ENCODE measurements at places on chromosomes 7 and 10.

GRCh38 chr10:132298038-132298881 lies 9.5 kb downstream of the STK32C start:
- DNase-seq = no peak

GRCh38 chr7:2558629-2559282 lies at the start of gene IQCE:
Gene IQCE (plus strand): TSS chr7:2558979. CDS start chr7:2559182, 203 bp downstream.
- DNase-seq = no peak

- DNase-seq = no peak
These were observed 5.4 kb downstream of the INMT start for GRCh38 chr7:30757342-30757692.

DNA sequence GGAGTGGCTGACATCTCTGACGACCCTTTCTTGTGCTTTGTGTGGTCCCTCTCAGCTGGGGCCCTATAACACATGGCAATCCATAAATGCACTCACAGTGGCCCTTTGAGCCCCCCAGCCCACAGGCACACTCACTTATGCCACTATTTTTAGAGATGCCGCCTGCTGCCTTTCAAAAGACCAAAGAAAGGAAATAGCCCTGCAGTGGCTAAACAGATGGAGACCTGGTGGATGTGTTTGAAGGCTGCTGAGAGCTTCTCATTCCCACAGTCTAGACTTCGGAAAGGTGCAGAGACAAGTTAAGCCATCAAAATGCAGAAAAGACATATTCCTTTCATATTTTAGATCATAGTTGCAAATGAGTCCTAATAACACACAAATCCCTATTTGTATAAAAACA lies 42.0 kb upstream of the PDZD8 start:
- DNase-seq = no peak
